ENCODE measurements at places on chromosomes 6 and 20.

GRCh38 chr6:56347526-56347925, 100.1 kb upstream of the COL21A1 start:
- no peak for ATAC-seq
- H3K27ac ChIP-seq, result no peak overlapping the region
- H3K4me1 ChIP-seq, result no peaks in the 10 kb centered on the region
- no peaks in the 10 kb centered on the region for H3K36me3 ChIP-seq
- no peaks in the 10 kb centered on the region for H3K27me3 ChIP-seq

GRCh38 chr6:85751374-85752055, 108.8 kb upstream of the SYNCRIP start:
- no peaks in the 10 kb centered on the region for H3K4me1 ChIP-seq
- no peak overlapping the region for H3K4me3 ChIP-seq
- H3K27me3 ChIP-seq, result no peaks in the 10 kb centered on the region
- no peaks in the 10 kb centered on the region for H3K36me3 ChIP-seq
- no peak overlapping the region for H3K27ac ChIP-seq
- no peak for ATAC-seq

DNA sequence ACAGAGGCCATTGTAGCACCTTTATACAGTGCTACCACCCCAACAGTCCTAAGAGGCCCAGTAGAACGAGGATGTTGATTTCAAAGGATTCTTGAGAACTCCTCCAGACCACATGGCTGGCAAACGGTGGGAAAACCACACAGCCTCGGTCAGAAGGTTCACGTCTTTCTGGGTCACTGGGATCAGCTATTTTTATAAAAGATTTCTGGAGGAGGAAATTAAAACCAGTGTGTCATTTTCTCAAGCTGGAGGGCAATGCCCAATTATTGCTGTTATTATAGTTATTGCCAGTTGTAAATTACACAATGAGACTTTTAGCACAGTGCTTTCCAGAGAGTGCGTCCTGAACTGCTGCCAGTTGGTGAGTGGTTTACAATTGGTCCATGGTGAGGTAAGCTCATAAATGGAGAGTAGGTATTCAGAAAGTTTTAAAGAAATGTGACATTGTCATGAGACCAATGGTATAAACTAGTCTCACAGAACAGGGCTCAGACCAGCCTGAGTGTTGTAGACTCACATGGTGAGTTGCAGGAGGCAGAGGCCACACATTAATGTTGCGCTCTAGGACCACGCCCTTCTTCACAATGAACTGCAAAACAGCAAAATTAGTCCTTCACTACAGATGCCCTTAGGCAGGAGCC, 8.4 kb upstream of the PPP1R14C start:
- H3K27me3 ChIP-seq, result peaks cover 29% of the 10 kb centered on the region
- no peak for ATAC-seq
- H3K36me3 ChIP-seq, result no peaks in the 10 kb centered on the region
- no peaks in the 10 kb centered on the region for H3K4me1 ChIP-seq
- no peak overlapping the region for H3K4me3 ChIP-seq
- H3K27ac ChIP-seq, result no peak overlapping the region

GRCh38 chr20:21936720-21937380, 231.4 kb downstream of the PAX1 start:
- no peaks in the 10 kb centered on the region for H3K27me3 ChIP-seq
- H3K4me1 ChIP-seq, result no peaks in the 10 kb centered on the region
- no peak overlapping the region for H3K4me3 ChIP-seq
- no peak overlapping the region for H3K27ac ChIP-seq
- H3K36me3 ChIP-seq, result no peaks in the 10 kb centered on the region

DNA sequence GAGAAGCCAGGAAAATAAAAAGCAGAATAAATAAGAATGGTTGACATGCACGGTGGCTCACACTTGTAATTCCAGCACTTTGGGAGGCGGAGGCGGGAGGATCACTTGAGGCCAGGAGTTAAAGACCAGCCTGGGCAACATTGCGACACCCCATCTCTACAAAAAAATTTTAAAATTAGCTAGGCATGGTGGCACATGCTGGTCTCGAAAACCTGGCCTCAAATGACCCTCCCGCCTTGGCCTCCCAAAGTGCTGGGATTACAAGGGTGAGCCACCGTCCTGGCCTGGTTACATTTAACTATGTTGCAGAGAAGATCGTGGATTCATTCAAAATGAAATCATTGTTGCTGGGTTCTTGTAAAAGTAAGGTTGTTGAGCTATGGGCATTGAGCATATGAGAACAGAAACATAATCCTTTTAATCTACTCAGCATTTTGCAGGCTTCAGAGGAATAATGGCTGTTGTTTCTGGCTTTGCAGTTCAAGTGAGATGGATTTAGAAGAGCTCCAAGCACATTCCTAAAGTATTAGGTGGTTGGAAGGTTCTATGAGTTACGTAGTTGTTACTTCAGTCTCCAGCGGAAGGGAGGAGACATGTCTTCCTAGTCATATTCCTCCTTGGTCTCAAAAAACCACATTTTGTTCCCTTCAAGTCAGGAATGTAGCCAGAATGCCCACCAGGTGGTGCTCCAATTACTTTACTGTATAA, 45.6 kb upstream of the RAB23 start:
- peaks cover 52% of the 10 kb centered on the region for H3K4me1 ChIP-seq
- ATAC-seq, result peak; percentile 89
- no peak overlapping the region for H3K4me3 ChIP-seq
- H3K27ac ChIP-seq, result peak overlapping the region; percentile 54
- no peaks in the 10 kb centered on the region for H3K27me3 ChIP-seq

GRCh38 chr6:37321101-37321500, 32.7 kb upstream of the RNF8 start:
- H3K4me3 ChIP-seq, result no peak overlapping the region
- H3K27me3 ChIP-seq, result no peaks in the 10 kb centered on the region

- H3K27ac ChIP-seq, result no peak overlapping the region
- H3K27me3 ChIP-seq, result no peaks in the 10 kb centered on the region
- no peaks in the 10 kb centered on the region for H3K36me3 ChIP-seq
- ATAC-seq, result no peak
- no peaks in the 10 kb centered on the region for H3K4me1 ChIP-seq
Observed at GRCh38 chr6:166419717-166420116, 37.0 kb upstream of the MPC1 start.

Measured in gastroesophageal sphincter (tissue), 4 donors.